ENCODE measurements at places on chromosomes 16 and 17.

- DNase-seq, result no peak
These were observed 159.1 kb downstream of the SDK2 start for GRCh38 chr17:73485130-73485529.

GRCh38 chr16:35628976-35629375, 2169.6 kb downstream of the TP53TG3F start:
- no peak for DNase-seq

DNA sequence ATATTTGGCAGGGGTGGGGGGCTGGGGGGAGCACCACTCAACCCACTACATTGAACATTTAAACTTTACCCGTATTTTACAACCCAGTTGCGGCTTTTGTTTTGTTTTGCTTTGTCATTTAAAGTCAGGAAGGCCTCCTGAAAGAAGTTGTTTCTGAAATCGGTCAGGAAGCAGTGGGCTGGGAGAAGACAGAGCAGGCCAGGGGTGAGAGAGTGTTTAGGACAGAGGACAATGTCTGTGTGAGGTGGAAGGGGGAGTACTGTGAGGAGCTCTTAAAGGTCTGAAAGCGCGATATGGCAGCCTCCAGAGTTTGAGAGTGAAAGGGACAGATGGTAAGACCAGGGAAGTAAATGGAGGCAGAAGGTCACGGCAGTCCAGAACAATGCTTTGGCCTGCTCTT, 6.1 kb upstream of the WFIKKN2 start:
- no peak for DNase-seq

GRCh38 chr17:4476017-4476416, 22.7 kb upstream of the SPNS2 start:
- DNase-seq, result no peak

GRCh38 chr16:67702130-67702529, 17.0 kb downstream of the GFOD2 start:
- no peak for DNase-seq

DNA sequence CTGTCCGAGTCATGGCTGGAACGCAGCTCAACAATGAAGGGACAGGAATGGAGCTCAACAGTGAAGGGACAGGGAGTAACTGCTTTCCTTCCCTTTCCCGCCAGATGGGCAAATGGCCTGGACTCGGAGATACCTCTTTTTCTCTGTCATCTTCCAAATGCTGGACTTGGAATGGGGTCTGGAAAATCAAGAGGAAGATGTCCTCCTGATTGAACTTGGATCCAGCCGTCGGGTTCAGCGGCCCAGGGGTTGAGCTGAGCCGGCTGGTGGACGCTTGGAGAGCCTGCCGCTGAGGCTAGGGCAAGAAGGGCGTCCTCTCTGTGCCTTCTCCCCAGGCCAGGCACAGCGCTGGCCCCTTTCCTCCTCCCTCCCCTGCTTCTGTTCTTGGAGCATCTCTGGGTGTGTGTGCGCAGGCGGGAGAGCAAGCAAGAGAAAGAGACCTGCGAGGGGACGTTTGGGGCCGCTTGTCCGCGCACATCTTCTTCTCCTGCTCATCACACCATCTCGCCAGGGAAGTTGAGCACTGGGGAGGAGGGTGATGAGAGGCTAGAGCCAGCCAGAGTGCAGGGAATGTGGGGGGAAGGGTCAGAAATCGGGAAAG, 6.6 kb downstream of the NEUROD2 start:
- no peak for DNase-seq

GRCh38 chr17:19357761-19358160, 4.8 kb downstream of the B9D1 start:
- DNase-seq, result no peak

DNA sequence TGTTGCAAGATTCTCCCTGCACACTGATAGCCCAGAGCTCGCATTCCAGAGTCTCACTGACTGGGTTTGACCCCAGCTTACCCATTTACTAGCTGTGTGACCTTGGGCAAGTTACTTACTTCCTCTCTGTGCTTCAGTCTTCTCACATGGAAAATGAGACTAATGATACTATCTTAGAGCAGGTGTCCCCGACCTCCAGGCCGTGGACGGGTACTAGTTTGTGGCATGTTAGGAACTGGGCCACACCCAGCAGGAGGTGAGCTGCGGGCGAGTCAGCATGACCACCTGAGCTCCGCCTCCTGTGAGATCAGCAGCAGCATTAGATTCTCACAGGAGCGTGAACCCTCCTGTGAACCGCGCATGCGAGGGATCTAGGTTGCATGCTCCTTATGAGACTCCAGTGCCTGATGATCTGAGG, 15.8 kb downstream of the ANKFY1 start:
- no peak for DNase-seq

DNA sequence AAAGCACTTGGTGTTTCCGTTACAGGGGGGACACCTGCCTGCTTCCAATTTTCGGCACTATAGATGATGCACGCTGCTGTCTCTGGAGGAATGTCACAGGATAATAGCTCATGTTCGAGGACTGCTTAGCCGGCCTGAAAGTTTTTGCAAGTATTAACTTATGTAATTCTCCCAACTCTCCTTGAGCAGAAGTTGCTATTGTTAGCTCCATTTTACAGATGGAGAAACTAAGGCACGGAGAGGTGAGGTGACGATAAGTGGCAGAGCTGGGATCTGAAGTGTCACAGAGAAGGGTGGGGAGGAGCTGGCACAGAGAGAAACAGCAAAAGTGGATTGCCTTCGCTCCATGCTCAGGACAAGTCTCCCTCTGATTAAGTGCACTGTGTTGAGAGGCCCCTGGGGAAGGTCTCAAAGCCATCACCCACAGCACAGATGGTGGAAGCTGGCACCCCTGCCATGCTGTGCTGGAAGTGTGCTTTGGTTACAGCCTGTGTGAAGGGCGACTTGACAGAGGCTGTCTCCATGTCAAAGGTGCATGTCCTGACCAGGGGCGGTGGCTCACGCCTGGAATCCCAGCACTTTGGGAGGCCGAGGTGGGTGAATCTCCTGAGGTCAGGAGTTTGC, 40.8 kb upstream of the MEAK7 start:
- DNase-seq, result peak; percentile 58

DNA sequence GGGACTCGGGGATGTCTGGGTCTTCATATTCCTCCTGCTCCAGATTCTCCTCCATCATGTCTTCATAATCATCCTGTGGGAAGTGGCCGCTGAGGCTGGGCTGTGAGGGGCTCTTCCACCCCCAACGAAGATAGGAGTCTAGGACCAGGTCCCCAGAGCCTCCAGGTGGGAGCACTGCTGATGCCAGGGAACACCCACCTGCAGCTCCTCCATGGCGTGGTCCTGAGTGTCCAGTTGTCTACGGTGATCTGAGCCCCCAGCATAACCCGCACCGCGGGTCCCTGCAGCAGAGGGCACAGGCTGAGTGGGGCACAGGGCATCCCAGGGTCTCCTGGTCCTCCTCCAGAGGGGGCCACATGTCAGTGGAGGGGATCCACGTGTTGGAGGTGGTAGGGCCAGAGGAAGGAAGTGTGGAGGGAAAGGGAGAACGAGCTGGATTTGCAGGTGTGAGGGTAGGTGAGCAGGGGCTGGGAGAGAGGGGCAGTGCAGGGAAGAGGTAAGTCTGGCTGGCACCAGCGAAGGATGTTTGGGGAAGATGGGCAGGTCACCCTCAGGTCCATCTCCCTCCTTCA, 5.2 kb downstream of the SLC4A1 start:
- DNase-seq, result no peak

GRCh38 chr16:7888411-7888810, 555.8 kb downstream of the RBFOX1 start:
- DNase-seq, result no peak

DNA sequence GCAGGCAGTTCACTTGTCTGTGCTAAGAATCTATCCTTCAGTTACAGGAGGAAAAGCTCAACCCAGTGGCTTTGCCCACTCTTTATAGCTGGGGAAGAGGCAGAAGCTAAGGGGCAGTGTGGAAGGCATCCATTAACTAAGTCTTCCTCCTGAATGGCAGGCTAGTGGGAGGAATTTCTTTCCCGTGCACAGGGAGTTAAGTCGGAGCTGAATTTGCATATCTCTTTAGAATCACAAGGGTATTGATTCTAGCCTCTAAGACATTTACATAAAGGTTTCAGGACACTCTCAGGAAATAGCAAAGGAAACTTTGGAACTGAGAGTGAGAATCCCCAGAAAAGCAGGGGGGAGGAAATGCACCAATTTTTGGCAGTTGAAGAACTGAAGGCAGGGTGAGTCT, 245.6 kb downstream of the CA10 start:
- DNase-seq, result no peak

- DNase-seq, result peak; percentile 50
These were observed 4.1 kb upstream of the C1QTNF1 start for GRCh38 chr17:79019632-79020584.

- DNase-seq, result peak; percentile 44
These were observed 1.0 kb upstream of the SALL1 start for GRCh38 chr16:51151961-51152663.

- no peak for DNase-seq
These were observed 22.3 kb upstream of the PLLP start for GRCh38 chr16:57306676-57307341.

DNA sequence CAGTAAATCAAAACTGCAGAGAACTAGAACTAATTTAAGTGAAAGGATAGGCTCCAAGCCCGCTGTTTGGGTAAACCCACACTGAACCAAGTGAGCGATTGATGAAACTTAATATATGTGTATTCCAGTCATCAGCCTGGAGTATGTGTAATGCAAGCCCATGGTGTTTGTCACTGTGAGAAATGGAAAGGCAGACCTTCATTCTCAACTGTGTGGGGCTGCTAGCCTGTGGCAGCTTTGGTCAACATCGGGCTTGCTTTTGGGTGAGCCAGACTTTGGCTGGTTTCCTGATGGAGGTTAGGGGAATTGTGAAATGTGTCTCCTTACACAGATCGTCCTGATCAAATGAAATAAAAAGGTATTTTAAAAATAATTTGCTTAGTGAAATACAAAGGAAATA, 279.9 kb downstream of the IRX3 start:
- DNase-seq, result no peak

DNA sequence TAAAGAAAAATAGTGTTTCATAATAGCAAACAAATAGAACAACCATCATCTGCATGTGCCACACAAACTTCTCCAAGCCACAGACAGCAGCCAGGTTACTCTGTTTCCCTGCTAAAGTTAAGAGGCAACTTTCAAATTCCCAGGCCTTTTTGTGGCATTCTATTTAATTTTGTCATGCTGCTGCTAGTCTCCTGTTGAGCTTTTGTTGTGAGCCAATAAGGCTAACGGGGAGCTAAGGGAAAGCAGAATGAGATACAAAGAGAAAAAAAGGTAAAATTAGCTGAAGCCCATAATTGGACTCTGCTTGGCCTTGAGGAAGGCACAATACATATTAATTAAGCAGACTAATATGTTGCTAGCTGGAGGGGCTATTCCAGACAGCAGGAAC, 74.7 kb upstream of the GNAO1 start:
- DNase-seq, result no peak

DNA sequence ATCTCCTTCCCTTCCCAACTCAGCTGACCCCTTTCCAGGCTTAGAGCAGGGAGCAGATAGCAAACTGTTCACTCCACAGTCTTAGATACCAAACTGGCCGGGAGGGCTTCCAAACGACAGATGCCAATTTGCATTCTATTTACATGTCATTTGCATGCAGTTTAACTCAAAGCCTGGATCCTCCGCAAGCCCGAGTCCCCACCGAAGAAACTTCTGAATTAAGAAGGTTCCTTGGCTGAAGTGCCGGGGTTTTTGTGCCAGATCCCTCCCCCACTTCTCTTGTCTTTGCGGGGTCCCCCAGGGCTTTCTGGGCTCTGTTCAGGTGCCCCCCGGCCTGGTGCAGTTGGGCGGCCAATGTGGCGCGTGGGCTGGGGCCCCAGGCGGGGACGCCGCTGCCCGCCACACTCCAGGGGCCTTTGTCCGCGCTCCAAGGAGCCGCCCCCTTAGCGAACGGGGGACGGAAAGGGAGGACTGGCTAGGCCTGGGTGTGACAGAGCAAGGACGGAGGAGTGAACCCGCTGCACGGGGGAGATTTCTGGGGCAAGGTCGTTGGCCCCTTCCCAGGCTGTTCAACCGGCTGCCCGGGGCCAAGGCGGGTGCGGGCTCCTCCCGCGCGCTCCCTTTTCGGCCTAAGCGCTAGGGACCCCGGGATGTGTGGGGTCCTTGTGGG, 1.2 kb downstream of the GPRC5B start:
- peak; percentile 17 for DNase-seq

- no peak for DNase-seq
These were observed 179.5 kb downstream of the PCTP start for GRCh38 chr17:55930291-55930809.

DNA sequence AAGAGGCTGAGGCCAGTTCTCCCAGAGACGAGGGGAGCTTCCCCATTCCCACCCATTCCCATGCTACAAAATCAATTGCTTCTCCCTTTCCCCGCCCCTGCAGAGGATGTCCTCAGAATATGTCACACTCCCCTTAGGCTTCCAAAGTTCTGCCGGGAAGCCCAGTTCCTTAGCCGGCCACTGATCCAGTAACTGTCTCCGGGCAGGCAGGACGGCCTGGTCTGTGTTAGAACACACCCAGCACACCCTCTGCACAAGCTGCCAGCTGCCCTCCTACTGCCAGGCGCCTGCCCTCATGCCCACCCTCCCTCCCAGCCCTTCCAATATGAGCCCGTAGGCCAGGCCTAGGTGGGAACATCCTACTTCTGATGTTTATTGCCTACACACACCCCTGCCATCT, 31.1 kb downstream of the SGSM2 start:
- DNase-seq, result no peak

DNA sequence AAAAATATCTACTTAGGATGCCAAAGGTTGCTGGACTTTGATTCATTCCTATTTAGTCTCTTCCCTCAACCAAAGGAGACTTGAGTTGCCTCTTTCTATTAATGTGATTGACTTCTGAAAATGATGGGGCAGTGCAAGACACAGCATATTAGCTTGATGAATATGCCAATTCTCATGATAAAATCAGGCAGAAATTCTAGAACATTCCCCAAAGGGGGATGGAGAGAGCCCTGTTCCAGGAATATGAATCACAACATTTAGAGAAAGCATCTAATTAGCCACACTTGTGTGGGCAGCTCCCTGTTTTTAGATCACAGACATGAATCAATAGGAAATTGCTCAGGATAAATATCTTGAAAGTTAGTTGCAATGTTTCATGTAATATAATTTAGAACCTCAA, 584.0 kb upstream of the CDH8 start:
- no peak for DNase-seq

DNA sequence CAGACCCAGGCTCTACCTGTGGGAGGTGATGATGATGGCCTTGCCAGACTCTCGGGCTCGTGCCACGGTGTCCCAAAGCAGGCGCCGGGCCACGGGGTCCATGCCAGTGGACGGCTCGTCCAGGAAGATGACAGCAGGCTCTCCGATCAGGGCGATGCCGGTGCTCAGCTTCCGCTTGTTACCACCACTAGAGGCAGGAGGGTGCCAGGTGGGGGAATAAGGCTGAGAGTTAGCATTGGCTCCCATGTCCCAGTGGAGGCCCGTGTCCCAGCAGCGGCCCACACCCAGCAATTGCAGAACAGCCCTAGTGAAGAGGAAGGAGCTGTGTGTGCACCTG, 10.3 kb upstream of the RNPS1 start:
- no peak for DNase-seq

DNA sequence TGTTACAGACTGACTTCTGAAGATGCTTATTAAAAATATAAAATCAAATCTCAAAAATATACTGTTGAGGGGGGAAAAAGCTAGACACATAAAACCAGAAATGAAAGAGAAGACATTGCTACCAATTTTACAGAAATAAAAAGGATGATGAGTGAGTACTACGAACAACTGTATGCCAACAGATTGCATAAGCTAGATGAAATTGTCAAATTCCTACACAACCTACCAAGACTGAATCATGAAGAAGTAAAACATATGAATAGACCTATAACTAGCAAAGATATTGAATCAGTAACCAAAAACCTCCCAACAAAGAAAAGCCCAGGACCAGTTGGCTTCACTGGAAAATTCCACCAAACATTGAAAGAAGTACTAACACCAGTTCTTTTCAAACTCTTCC, 3.5 kb upstream of the CAPNS2 start:
- DNase-seq, result no peak

All from NCI-H1092 treated with DMSO at 0.1 percent for 48 hours (cell line).